ENCODE measurements at places on chromosomes 5 and 9.

GRCh38 chr9:136944212-136944518, 373 bp downstream of the FBXW5 start:
- no peak for DNase-seq

- no peak for DNase-seq
These were observed 232.1 kb upstream of the PCSK5 start for GRCh38 chr9:75658301-75658905.

GRCh38 chr9:89015336-89015735, 24.1 kb downstream of the S1PR3 start:
- no peak for DNase-seq

- no peak for DNase-seq
These were observed 825.4 kb upstream of the CDH6 start for GRCh38 chr5:30368064-30368463.

GRCh38 chr5:362978-363765, 41.7 kb downstream of the AHRR start:
- no peak for DNase-seq

GRCh38 chr5:66538531-66538930, 57.7 kb upstream of the MAST4 start:
- DNase-seq = no peak

GRCh38 chr5:95927927-95928723, 33.5 kb downstream of the ELL2 start:
- no peak for DNase-seq

DNA sequence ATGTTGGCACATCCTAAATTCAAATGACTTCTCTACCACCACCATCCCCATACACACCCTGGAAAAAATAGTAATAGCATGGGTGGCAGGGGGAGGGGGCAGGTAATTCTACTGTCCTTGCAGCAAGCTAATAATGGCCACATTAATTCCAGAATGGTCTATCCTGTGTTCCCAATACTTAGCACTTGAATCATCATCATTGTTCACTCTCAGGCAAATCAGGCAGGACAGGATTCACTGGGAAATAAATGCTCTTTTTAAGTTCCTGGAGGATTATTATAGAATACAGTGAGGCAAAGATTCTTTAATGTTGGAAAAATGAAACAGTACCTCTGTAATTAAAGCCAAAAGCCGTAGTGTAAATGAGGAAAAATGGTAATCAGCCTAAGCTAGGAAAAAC, 254.5 kb downstream of the ARRDC3 start:
- DNase-seq = no peak

DNA sequence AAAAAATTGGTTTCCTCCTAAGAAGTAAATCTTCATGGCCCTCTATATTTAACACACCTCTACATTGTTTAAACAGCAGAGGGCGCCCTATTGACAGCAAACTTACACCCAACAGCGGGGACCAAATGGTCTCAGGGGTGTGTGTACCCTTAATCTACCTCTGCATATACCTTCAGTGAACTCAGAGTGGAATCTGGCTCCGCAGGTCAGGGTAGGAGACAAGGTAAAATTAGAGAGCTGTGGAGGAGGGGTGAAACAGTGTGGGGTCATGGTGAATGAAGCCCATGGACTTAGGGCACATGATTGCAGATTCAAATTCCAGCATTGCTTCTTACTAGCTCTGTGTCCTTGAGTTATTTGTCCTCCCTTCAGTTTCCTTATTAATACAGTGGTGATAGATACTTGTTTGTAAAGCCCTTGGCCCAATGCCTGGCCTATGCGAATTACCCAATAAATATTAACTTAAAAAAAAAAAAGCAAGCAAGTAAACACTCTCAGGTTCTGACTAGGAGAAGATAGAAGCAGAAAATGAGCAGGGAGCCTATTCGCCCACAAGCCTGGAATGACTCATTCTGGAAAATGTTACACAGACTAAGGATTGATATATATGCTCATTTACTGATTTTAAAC, 122.9 kb downstream of the CAVIN4 start:
- no peak for DNase-seq

DNA sequence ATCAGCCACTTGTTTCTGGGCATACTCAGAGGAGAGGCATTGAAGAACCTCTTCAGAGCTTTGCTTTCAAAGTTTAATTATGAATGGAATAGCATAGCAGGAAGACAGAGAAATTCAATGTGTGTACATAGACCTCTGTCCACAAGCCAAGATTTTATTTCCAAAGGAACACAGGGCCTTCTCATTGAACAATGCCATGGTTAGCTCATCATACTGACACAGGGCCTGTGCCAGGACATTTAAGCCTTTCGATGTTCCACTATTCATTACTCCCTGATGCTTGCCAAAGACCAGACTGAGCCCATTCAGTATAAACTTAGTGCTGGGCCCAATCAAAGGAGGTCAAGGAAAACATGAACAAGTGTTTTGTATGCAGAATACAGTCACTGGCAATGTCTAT, 280.8 kb downstream of the FBXL17 start:
- no peak for DNase-seq

GRCh38 chr5:153959134-153959957, 79.4 kb downstream of the FAM114A2 start:
- DNase-seq = no peak

DNA sequence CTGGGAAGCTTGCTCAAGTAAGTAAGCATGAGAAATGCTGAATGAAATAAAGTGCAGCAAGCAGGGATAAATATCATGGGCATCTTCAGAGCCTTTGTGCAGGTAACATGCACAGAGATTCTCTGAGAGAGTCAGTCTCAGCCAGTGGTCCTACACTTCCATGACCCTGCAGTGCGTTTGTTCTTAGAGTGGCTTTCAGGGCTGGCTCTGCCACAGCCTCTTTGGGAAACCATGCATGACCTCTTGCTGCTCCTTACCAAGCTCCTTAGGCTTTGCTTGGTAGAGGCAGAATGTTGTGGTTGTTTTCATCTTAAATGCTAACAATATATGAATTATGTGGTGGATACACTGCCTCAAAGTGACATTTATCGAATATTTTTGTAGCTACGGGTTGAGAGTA, 5.4 kb downstream of the SYK start:
- no peak for DNase-seq

- DNase-seq = no peak
These were observed 89.8 kb upstream of the RAD23B start for GRCh38 chr9:107193251-107193650.

DNA sequence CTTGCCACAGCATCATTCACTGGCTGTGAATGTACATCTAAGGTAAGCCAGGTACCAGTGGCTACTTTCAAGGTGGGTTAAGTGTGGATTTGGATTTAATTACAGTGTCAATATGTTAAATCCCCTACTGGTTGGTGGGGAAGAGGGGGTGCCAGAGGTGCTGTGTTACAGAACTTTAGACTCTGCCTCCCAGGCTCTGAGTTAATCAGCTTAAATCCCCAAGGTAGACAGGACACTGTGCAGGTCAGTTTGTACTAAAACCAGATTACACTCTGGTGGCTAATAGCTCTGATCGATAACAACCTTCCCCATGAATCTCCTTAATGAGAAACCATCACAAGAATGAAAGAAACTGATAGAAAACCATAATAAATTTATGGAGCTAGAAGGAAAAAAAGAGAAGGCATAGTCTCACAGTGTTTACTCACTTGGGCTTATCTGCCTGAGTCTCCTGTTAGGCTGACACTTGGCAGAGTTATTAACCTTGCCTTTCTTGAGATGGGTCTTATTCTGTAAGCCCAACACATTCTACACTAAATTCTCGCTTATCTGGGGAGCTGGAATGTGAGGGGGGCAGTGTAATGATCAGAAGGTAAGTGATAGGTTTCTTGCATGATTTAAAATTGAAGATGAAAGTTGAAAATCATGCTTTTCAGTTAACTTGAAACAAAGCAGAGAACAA, 106.8 kb downstream of the LMNB1 start:
- no peak for DNase-seq

DNA sequence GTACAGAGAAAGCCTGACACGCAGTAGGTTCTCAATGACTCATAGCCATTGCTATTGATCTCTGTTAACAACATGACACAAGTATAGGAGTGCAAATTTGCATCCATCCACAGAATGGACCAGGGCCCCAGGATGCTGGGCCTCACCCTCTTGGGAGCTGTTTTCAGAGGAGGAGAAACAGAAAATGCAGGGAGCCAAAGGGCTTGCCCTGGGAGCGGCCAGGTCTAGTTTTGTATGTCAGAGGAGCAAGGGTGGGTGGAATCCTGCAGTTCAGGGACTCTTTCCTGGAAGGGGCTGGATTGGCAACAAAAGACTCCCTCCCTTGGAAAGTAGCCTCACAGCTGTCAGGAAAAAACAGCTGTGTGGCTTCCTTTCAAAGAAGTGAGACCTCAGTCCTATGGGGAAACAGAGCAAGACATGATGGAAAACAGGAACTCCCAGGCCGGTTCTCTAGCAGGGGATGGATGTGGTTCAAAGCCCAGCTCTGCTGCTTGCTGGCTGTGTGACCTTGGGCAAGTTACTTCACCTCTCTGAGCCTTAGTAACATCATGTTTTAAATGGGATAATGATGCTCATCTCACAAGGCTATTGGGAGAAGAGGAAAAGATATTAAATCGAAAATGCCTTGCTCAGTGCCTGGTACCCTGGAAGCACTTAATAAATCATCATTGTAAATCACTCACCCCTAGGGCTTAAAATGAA, 50.5 kb upstream of the SH3PXD2B start:
- no peak for DNase-seq

DNA sequence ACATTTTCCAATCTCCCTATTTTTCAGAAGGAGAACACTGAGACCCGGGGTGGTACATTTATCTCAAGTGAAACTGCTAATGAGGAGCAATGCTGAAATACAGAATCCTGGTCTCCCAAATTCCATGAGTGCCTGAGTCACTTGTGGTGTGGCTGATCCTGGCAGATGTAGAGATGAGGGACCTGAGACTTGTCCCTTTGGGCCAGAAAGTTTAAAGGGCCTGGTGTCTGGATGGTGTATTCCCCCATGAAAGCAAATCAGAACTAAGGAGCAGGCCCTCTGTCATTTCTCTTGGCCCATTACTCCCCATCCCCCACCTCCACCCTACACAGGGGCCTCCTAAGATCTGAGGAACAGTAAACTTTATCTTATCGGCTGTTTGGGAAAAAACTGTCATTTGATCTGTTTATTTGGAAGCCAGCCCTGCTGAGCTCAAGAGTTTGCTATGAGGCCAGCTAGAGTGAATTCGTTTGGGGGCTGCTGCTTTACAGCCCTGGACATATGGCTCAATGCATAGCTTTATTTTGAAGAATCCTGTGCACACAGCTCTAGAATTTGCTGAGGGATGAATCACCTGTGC, 140.3 kb downstream of the LHFPL2 start:
- no peak for DNase-seq

DNA sequence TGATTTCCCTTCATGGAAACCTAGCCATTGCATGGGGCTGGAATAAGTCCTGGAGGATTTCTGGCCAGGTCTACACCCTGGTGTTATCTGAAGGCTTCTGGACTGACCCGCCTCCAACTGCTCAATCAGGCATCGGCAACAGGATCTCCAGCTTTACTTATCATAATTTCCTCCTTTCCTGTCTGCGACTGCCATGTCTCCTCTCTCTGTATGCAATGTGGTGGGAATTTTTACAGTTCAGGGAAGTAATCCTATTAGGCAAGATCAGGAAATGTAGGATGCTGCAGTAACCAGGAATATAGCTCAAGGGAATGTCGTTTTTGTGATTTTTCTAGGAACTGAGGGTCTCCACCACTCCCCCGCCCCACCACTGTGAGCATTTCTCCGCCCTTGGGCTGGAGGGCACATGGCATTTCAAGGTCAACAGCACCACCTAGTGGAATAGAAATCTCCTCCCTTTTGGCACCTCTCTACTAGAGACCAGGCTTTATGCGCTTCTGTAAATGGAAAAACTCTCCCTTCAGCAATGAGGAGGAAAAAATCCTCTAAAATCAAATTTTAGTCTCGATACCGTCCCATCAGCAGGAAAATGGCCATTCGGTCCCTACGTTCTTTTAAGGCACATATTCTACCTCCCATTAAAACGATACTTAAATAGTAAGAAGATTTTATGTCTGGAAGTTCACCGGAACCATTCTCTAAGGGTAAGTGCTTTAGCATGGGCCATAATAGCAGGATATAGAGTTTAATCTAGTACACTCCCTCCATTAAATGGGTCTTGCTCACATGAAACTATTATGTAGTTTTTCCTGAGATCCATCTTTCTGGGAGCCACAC, 93.0 kb downstream of the YTHDC2 start:
- DNase-seq = peak; percentile 19

GRCh38 chr9:106019039-106019680, 324.8 kb downstream of the TMEM38B start:
- DNase-seq = no peak

GRCh38 chr5:102759700-102760099, 4.6 kb downstream of the PAM start:
- no peak for DNase-seq

GRCh38 chr5:137144656-137145055, 354.5 kb downstream of the SPOCK1 start:
- DNase-seq = no peak

- DNase-seq = no peak
These were observed 244.9 kb upstream of the TYRP1 start for GRCh38 chr9:12448246-12448645.

- DNase-seq = no peak
These were observed 164.3 kb downstream of the DOCK2 start for GRCh38 chr5:169801324-169801777.

- DNase-seq = no peak
These were observed 96.7 kb downstream of the CAVIN4 start for GRCh38 chr9:100674419-100675122.
